RPMI7951 (cell line): ENCODE measurements at places on chromosomes 3 and 15. TPM values are rescaled to one million over a fixed set of nuclear protein-coding genes. Genes with fewer than 3 reads are reported as not detected.

DNA sequence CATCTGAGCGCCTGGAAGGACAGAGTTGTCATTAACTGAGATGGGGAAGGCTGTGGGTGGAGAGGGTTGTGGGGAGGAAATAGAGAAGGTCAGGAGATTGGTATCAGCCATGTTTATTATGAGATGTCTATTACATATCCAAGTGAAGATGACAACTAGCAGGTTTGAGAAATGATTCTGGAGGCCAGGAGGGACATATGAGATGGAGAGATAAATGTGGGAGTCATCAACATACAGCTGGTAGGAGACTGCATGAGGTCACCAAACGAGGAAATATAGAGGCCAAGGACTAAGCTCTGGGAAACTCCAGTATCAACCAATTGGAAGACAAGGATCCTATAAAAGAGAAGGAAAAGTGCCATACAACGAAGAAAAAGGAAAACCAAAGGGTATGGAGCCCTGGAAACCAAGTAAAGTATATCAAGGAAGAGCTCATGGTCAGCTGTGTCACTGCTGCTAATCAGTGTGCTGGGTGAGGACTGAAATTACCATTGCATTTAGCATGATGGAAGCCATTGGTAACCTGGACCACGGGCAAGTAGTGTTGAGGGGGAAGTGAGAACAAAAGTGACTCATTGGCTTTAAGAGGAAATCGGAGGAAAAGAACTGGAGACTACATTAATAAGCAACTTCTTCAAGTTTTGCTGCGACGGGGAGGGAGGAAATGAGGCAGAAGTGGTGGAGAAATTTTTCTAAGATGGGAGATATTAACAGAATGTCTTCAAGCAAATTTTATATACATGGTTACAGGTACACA lies 14.0 kb upstream of the UACA start:
- peak; percentile 51 for DNase-seq

The CLDN18 gene
- total RNA-seq: not detected in 2 replicates

DNA sequence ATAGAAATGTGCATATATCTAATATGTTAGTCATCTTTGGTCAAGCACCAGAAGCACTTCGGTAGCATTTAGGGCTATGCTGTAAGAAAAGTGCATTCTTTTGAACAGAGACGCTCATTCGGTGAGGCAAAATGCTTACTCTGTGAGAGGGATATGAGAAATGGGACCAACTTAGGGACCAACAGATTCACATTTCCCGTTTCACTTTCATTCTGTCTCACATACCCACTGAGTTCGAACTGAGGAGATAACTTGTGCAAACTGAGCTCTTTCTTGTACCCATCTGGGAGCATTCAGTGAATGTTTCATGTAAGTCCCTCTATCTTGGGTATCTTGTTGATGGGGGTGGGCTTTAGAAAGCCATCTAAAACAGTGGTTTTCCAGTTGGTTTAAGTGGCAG lies 135.3 kb downstream of the FEZF2 start:
- no peak for DNase-seq

- no peak for DNase-seq
Observed at GRCh38 chr3:30180310-30181177, 425.9 kb upstream of the TGFBR2 start.

DNA sequence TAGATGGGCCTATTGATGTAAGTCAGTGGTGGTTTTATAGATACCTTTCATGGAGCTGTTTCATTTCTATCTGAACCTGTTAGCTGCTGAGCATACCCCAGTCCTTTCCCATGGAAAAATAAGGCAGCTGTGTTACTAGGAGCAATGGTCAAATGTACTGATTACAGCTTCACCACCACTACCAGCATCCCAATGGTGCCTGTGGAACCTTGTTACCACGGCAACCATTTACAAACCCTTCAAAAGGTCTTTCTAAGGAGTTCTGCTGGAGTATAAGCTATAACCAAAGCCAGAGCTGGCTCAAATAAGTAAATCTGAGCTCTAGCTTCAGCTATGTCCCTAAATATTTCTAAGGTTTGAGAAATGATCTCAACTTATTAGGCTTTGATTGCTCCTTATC lies 133.4 kb upstream of the ACP3 start:
- no peak for DNase-seq

GRCh38 chr3:145953316-145953715 lies 207.7 kb downstream of the PLOD2 start:
- DNase-seq: peak; percentile 70

DNA sequence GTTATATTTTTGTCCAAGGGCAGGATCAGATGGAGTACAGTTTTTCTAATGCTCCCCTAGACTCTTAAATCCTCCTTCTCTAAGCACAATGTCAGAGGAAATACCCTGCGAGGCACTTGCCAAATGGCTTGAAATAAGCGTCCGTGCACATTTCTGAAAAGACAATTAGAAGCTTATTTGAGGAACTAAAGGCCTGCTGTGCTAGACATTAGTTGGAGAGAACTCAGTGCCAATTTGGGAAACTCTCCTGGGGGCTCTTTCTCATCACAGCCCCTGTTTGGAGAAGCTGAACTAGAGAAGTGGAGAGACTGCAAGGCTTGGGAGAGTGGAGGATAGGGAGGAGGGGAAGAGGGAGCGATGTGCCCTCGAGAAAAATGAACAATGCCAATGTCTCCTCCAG lies 247.6 kb upstream of the C2CD4B start:
- no peak for DNase-seq
